AG04449 (cell line): ENCODE measurements at places on chromosomes 7 and 10.

DNA sequence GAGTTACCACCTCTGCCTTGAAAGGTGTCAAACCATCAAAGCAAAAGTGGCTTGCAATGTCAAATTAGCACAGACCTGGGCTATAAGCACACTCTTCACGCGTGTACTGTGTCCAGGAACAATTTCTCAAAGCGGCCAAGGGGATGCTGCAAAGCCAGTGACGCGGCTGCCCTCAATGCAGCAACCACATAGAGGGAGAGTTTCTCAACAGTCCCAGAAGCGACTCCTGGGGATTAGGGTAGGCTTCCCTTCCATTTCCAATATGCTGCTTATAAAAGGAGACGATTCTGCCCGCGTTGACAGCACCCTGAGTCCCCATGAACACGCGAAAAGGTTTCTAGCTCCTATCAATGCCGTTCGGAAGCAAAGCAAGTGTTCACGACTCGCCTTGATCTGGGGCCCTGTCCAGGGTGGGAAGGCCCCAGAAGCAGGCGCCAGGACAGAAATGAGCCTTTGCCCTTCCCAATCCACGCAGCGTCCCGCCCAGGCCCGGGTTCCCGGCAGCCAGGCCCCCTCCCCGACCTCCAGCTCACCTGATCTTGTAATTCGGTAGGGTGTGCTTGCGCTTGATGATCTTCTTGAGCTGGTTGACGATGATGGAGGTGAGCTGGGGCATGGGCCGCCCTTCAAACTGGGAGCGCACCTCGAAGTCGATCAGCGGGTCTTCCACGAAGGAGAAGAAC, 1.3 kb downstream of the PDZD8 start:
- DNase-seq, result no peak

- no peak for DNase-seq
Observed at GRCh38 chr7:32264702-32265284, 194.6 kb upstream of the PDE1C start.

DNA sequence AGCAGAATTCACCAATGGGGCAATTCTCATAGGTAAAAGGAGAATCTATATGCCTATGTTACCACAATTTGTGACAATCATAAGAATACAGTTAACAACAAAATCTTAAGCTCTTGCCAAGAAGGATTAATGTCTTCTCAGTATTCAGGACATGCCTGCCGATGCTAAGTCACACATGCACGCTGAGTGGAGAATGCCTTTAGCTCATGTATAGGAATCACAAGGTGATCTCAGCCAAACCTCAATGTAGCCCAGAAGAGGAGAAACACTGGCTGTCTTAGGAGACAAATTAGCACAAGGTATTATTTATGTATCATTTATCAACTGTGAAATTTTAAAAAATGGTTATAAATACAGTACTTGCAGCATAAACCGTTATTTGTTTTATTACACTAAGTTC, 2.7 kb downstream of the HTR7 start:
- no peak for DNase-seq

GRCh38 chr10:76456197-76456596, 1024.8 kb downstream of the LRMDA start:
- no peak for DNase-seq

GRCh38 chr7:75662579-75663301, 76.0 kb downstream of the HIP1 start:
- DNase-seq, result no peak
